ENCODE measurements at places on chromosomes 6 and 20. TPM values are rescaled to one million over a fixed set of nuclear protein-coding genes. Genes with fewer than 3 reads are reported as not detected.

The CTSZ gene
- total RNA-seq, result 200 TPM

The MUC21 gene
- not detected for total RNA-seq

The RAET1G gene
- total RNA-seq, result 0.41 TPM

The ZNF165 gene
- 3.6 TPM for total RNA-seq

The NAA20 gene
- total RNA-seq, result 72.8 TPM

The VWA7 gene
- total RNA-seq, result 32.5 TPM

The SLC22A7 gene
- total RNA-seq, result 2.0 TPM

The FBXO5 gene
- total RNA-seq, result 4.5 TPM

The EYA2 gene
- 2.6 TPM for total RNA-seq

The TRMT11 gene
- 25.1 TPM for total RNA-seq

The PPP1R3G gene
- 1.9 TPM for total RNA-seq

The TMEM14A gene
- 23.8 TPM for total RNA-seq

The ASF1A gene
- 15.1 TPM for total RNA-seq
